ENCODE measurements at places on chromosomes 2 and 18. TPM values are rescaled to one million over a fixed set of nuclear protein-coding genes. Genes with fewer than 3 reads are reported as not detected.

MATN3 gene
- 12.5 TPM for total RNA-seq

ASTL gene
- total RNA-seq, result not detected

FHOD3 gene
- total RNA-seq, result 2.5 TPM

OSBPL1A gene
- total RNA-seq, result 12.9 TPM

GALNT5 gene
- 3.2 TPM for total RNA-seq

RNF152 gene
- total RNA-seq, result 0.01 TPM

TACR1 gene
- total RNA-seq, result 0.39 TPM

ZAP70 gene
- not detected for total RNA-seq

PHLPP1 gene
- 7.1 TPM for total RNA-seq

TNP1 gene
- not detected for total RNA-seq

RBM44 gene
- 0.33 TPM for total RNA-seq

LOXHD1 gene
- not detected for total RNA-seq

MALL gene
- 158 TPM for total RNA-seq

FLACC1 gene
- not detected for total RNA-seq

MYO3B gene
- not detected for total RNA-seq

Measured in A549 treated with DMSO at 1 μM for 4 hours (cell line).